Stimulated activated CD8-positive, alpha-beta memory T cell treated with anti-CD3 and anti-CD28 coated beads, Interleukin-7, amount 100 ng/mL, for 48 hours (primary cell): ENCODE measurements at places on chromosomes 4 and X.
A peak's percentile ranks its signal among the peaks of the same experiment; 100 is the strongest.

- DNase-seq: no peak
These were observed 121.9 kb downstream of the GLRA3 start for GRCh38 chr4:174707051-174707676.

DNA sequence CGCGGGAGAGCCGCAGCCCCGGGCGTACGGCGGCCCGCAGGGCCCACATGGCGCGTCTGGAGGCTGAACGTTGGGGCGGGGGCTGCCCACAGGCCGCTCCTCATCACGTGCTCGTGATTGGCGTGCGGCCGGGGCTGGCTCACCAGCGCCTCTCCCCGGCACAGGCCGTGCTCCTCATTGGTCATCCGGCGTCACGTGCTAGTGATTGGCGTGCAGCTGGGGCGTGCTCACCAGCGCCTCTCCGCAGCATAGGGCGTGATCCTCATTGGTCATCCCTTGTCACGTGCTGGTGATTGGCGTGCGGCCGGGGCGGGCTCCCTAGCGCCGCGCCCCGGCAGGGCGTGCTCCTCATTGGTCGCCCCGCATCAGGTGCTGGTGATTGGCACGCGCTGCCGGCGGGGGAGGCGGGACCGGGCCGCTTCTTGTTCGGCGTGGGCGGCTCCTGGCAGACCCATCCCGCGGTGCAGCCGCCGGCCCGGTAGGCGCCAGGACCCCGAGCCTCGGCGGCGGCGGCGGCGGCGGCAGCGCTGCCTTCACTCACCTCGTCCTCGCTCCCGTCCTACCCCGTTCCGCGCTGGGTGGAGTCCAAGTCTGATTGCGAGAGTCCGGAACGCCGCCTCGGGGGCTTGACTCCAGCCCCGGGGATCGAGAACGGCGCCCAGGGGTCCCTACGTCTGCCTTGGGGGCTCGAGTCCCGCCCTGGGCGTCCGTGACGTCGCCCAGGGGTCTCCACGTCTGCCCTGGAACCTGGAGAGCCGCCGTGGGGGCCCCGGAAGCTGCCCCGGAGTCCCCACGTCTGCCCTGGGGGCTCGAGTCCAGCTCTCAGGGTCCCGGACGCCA lies at the start of gene GTPBP6:
Gene GTPBP6, minus strand, starts transcription at position 58 of the 840 bp plus-strand sequence. Its CDS starts 9 bp downstream, at position 49.
- peak; percentile 98 for DNase-seq

DNA sequence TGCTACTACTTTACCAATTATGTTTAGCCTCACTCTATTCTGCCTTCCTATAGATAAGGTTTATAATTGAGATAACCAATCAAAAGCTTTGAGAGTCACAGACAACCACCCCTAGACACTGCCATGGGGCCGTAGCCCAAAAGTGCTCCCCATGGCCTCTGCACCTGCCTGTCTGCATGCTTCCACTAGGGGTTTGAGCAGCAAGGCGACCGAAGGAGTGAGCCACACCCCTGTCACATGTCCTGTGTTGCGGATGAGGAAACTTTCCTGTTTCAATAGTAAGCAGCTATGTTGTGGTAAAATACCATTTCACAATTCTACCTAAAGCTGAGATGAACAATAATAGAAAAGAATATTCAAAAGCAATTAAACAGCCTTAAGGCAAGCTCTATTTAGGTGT lies 856.0 kb upstream of the FRG1 start:
- no peak for DNase-seq

DNA sequence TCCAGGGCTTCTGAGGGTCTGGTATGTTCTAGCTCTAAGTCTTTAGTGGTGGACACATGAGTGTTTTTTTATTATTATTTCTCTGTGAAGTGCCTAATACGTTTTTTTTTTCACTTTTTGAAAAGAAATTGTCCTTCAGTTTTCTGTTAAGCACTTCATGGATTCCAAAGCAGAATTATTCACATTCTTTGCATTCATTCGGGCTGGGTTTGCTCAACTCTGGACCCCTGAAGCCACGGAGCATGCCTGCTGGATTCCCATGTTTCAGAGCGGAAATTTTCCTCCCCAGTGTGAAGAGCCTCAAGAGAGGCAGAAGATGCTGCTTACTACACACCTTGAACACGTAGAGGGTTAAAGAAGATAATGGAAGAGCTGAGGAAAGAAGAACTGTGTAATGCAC lies 107.5 kb downstream of the EGF start:
- no peak for DNase-seq

DNA sequence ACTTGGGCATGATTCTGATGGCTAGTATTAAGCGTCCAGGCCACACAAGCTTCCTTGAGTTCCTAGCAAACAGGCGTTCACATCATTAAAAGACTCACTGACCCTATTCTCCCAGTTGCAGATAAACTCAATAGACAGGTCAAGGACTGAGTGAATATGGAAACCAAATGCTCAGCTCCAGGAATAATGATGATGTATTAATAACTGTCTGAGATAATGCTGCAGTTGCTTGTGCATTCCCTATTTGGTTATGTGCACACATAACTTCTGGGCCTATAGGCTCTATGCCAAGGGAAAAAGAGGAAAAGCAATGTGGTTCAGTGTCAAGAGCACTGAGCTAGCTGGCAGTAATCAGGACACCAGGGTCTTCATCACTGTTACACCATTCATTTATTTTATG lies 3.5 kb downstream of the RAB9B start:
- no peak for DNase-seq

DNA sequence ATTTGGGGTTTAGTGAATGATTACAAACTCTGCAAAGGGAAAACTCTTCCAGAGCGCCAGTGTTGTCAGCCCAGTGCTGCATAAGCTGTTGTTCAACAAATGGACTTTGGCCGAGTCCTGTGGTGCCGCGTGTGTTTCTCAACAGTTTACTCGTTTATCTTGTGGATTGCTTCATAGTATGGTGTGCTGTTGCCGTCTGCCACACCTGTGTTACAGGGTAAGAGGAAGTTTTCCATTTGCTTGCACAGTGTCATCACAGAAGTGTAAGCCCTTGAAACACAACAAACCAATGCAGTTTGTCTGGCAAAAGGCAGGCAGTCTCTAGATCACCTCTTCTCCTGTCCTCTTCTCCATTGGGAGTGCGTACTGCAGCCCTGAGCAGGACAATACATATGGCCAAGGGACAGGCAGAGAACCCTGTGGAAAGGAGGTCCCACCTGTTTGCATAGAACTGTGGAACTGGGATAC lies 66.3 kb downstream of the DCUN1D4 start:
- no peak for DNase-seq

- DNase-seq: no peak
These were observed 40.6 kb downstream of the ZNF81 start for GRCh38 chrX:47877327-47877726.

- no peak for DNase-seq
These were observed 86.3 kb upstream of the RAPGEF2 start for GRCh38 chr4:159016593-159017024.

GRCh38 chr4:136713140-136713539 lies 819.2 kb downstream of the PCDH18 start:
- no peak for DNase-seq

DNA sequence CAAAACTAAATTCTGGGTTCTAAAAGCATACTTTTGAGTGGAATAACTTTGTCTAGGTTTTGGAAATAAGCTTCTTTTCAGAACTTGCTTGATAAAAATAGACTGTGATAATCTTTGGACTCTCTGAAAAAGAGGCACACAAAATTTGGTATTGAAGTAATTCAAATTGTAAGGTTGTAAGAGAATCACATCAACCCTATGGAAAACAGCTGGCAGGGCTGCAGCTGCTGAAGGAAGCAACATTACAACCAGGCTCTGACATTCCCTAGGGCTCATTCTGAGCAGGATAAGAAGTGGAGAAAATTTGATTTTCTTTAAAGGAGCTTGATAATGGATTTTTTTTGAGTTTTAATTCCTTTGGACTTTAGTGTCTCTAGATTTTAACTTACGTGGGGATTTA lies 147.6 kb downstream of the FSTL5 start:
- no peak for DNase-seq

DNA sequence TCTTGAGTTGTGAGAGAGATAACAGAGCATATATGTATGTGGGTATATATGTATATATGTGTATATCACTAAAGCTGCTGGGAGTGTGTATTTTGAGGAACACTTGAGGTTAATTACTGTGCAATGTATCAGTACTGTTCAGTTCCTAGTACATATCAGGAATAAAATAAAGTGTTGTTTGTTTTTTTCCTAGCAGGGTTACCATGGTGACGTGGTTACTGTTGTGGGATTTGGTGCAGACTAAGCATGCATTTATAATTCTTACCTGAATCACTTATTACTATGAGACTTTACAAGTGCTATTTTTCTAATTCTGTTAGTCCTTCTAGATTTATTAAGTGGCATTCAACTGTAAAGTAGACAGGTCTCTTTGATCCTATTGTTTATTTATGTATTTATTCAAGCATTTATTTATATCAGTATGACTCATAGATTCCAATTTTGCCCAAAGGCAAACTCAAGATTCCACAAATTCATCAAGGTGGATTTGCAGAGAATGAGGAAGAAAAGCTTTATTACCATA lies 26.9 kb upstream of the BEX4 start:
- no peak for DNase-seq

- no peak for DNase-seq
These were observed 69.0 kb downstream of the MAP9 start for GRCh38 chr4:155307731-155308277.
